ENCODE measurements at places on chromosomes 3 and 15. TPM values are rescaled to one million over a fixed set of nuclear protein-coding genes. Genes with fewer than 3 reads are reported as not detected.

The LYZL4 gene
- polyA plus RNA-seq, result not detected

DNA sequence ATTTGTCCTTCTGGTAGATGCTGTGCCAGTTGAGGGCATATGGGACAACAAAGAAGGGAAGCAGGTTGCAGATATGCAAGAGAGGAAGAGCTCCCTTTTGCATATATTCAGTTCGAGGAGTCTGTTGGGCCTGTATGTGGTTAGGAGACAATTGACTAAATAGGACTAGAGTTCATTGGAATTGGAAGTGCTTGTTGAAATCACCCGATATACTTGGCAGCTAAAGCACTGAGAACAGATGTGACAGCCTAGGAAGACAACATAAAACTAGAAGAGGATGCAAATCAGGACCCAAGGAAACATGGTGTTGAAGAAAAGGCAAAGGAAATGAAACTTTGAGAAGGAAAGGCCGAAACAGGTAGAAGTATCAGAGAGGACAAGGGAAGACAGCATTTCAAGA, 215.2 kb upstream of the P2RY1 start:
- DNase-seq, result peak; percentile 61

GRCh38 chr3:58526515-58526957, 10.5 kb downstream of the ACOX2 start:
- DNase-seq, result no peak

DNA sequence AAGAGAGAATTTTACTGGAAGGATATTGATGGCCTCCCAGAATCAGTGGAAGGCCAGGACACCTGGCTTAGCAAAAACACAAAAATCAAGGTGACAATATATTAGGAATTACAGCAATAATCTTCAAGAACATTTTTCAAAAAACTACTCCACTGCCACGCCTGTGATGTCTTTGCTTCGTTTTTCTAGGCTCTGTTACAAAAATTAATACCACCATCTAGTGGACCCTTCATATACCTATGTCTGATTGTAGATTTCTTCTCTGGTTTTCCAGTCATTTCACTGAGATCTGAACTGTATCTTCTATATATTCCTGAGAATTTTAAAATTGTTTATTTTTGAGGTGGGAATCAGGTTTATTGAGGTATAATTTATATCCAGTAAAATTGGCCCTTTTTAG, 5.6 kb upstream of the SLC33A1 start:
- peak; percentile 52 for DNase-seq

DNA sequence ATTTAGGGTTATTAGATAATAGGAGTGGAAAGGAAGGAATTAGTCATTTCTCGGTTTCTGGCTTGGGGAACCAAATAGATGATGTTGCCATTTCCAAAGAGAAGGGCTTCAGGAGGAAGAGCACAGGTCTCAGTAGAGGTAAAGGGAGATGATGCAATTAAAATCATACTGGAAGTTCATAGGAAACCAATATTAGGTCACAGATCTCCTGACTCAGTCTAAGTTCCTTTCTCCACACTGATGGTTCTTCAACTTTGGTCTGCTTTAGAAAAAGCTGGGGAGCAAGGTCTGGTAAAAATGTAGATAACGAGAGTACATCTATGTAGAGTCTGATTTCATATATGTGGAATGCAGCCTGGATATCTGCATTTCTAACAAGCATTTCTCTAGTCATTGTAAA, 130.9 kb downstream of the POLQ start:
- DNase-seq, result no peak

DNA sequence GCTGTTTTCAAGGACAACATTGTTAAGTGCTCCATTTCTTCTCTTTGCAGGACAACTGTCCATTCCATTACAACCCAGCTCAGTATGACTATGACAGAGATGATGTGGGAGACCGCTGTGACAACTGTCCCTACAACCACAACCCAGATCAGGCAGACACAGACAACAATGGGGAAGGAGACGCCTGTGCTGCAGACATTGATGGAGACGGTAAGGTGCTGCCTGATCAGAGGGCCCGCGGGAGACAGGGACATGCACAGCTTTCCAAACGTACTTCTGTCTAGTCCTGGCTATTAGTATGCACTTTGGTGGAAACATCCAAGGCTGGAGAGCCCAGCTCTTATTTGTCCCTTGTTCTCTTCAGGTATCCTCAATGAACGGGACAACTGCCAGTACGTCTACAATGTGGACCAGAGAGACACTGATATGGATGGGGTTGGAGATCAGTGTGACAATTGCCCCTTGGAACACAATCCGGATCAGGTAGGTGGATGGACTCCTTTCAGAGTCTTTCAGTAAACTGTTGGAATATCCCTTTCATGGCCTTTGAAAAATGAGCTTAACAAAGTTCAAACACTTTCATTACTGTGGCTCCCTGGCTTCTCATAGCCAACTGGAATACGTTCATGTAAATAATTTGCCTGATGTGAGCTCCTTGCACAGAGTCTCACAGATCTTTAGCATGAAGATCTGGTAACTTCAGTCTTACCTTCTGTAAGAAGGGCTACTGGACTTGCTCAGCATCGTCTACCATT, 10.4 kb downstream of the THBS1 start:
- DNase-seq, result no peak

DNA sequence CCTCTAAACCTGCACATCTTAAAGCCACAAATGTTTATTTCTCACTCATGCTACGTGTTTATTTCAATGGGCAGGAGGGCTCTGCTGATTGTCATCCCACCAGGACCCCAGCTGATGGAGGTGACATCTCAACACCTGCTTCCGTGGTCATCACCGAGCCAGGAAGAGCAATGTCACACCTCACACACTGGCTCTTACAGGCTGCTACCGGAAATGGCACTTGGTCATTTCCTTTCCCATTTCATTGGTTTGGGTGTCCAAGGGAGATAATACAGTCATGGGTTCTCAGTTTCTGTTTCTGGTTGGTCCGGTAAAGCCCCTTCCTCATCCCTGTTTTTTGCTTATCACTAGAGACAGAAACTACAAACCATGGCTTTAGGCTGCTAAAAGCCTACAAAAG, 41.9 kb downstream of the ABHD2 start:
- DNase-seq, result no peak
